Activated T-helper 1 cell treated with anti-CD3 and anti-CD28 coated beads, Interleukin-2, amount 50 U/mL, for 16 hours (primary cell): ENCODE measurements at places on chromosomes 7 and 10.
A peak's percentile ranks its signal among the peaks of the same experiment; 100 is the strongest.

DNA sequence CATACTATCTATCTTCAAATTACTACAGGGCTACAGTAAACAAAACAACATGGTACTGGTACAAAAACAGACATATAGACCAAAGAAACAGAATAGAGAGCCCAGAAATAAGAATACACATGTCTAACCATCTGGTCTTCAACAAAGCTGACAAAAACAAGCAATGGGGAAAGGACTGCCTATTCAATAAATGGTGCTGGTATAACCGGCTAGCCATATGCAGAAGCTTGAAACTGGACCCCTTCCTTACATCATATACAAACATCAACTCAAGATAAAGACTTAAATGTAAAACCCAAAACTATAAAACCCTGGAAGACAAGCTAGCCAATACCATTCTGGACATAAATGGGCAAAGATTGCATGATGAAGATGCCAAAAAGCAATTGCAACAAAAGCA is 1143.7 kb downstream of the DNAJB9 start:
- no peak for DNase-seq

DNA sequence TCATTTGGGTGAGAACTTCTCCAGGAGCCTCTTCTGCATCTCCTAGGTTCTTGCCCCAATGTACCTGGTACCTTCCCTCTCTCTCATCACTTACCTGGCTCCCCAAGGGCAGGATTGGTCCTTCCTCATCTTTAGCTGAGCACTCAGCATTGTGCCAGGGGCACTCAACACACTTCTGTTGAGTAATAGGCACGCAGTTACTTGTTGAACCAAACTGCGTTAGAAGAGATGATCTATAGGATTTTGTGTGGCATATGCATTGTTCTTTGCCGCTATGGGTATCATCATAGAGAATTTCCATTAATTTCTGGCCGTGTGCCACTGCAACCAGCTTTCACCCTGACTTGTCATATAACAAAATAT is 16.4 kb downstream of the TBXAS1 start:
- DNase-seq = no peak

DNA sequence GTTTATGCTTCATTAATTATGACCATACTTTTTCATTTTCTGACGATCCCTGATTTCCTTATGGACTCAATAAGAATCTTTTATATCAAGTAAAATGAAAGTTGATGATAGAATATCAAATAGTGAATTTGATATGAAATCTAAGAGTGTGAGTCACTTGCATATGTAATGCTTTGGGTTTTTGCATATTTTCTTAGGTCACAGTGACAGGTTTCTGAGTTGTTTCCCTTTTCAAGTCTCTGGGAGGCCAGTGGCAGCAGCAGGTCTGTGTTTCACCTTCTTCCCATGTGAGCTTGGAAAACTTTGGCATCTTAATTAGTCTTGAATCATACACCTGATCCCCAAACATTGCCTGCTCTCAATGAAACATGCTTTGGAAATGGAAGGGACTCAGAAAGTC is 34.7 kb upstream of the GJD4 start:
- DNase-seq = no peak

GRCh38 chr10:104117839-104118323 is 4.1 kb upstream of the SFR1 start:
- DNase-seq = no peak

DNA sequence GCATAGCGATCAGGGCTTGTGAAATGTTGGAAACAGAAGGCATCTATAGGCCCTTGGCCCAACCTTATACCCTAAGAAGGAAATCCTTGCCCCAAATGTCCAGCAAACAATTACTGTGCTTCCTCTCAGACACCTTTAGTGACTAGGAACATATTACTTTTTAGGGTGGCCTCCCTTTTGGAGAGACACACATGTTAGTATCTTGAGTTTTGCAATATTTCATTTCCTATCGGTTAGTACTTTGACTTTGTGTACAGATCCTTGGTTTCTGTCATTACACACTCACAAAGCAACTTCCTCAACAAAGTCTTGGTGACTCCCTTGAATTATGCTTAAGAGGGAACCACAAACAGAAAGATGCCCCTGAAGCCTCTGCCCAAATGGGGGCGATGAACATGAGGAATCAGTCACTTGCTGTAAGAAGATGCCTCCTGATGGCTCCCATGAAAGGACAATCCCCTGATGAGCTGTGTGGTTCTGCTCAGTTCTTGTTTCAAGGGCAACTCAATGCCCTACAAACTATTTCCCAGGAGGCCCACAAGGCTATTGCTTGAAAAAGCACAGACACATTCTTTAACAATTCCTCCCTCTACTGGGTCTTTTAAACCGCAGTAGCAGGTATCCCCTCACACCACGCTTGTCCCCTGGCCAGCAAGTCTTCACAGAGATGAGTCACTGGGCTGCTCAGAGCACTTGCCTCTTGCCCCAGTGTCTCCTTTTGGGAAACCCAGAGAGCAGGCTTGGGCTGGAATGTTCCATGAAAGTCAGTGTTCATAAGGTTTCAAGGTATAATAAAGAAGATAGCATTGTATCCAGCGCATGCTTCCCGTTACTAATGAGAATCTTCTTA is 196.2 kb downstream of the FANK1 start:
- no peak for DNase-seq

- no peak for DNase-seq
Observed at GRCh38 chr7:78620920-78621319, 822.3 kb downstream of the PHTF2 start.

- DNase-seq = no peak
Observed at GRCh38 chr7:29825775-29826529, 19.6 kb downstream of the WIPF3 start.

- no peak for DNase-seq
Observed at GRCh38 chr7:153193144-153193595, 433.6 kb downstream of the ACTR3B start.

DNA sequence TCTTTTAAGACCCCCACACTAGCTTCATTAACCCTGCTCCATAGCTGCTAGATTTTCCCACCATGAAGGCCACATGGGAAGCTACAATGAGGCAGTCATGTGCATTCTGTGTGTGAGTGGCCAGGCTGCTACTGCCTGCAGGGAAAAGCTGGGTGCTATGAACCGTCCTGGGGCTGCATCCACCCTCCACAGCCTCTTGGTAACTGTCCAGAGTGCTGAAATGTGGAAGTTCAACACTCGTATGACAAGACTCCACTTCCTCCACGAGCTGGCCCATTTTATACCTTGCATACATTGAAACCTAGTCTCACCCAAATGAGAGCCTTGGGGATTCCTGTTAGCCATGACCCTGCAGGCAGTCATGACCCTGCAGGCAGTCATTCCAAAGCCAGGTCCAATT is 59.4 kb downstream of the CUZD1 start:
- no peak for DNase-seq

DNA sequence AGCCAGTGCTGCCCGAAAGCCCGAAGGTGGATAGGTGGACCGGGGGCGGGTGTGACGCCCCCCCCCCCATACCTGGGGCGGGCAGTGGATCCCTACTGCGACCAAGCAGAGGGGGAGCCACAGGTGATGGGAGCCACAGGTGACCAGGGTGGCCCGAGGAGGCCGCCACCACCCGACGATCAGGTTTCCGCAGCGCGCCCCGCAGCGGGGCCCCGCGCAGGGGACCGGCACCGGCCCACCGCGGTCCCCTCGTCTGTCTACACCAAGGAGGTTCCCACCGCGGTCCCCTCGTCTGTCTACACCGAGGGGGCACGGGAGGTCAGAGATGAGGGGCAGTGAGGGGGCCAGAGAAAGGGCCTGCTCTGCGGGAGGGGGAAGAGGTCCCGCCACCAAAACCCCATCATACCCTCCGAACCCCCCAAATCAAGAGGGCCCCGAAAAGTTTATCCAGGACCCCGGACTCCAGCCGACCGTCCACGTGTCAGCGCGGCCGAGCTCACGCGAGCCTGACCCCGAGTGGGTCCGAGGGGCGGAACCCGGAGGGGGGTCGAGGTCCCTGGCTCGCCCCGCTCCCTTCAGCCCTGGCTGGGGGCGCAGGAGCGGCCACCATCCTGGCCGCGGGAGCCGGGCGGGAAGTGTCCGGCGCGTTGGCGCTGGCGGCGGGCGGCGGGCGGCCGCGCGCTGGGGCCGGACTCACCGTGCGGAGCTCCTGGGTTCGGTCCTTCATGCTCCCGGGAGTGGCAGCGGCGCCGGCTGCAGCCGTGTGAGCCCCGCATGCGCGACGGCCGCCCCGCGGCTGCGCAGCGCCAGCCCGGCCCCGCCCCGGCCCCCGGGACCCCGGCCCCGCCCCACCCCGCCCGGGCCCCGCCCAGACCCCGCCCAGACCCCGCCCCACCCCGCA is at the start of gene STX1A:
STX1A (minus strand) TSS at position 765 of the 901 bp plus-strand sequence; CDS start at position 727, 38 bp downstream.
- DNase-seq = peak; percentile 66

- no peak for DNase-seq
Observed at GRCh38 chr7:20194343-20194995, 22.7 kb downstream of the MACC1 start.

GRCh38 chr10:60629332-60629731 is 148.9 kb upstream of the CDK1 start:
- no peak for DNase-seq

- DNase-seq = no peak
Observed at GRCh38 chr10:59362144-59362958, at the start of gene FAM13C. Gene FAM13C (minus strand): TSS chr10:59362549. CDS start chr10:59362460, 89 bp downstream.

DNA sequence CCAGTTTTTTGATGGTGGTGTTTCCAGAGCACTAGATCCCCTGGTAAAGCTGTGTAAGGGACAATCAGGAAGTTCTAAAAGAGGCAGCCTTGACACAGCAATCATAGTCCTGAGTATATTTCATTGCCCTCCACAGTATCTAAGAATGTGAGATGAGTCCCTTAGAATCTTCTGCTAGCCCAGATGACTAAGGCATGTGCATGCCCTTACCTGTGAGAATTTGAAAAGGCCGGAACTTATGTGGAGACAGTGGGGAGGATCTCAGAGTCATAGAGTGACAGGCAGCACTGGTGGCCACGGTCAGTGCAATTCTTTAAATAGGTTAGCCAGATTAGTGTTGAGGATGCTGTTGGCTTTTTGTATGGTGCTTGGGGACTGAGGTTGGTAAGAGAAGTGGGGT is 361.4 kb upstream of the VSTM2A start:
- no peak for DNase-seq

DNA sequence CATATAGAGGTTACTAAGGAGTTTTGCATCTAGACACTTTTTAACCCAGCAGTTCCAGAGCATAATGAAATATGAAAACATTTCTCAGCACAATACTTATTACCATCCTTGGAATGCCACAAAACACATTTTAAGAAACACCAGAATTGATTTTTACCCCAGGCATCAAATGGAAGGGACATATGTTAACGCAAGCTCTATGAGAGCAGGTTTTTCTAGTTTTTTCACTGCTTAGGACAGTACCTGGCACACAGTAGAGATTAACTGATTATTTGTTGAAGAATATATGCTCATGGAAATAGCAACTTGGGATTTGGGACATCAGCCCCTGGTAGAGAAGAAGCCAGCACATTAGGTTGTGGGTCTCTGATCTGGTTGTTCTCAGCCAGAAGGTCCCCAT is 67.0 kb upstream of the ARID5B start:
- DNase-seq = no peak

DNA sequence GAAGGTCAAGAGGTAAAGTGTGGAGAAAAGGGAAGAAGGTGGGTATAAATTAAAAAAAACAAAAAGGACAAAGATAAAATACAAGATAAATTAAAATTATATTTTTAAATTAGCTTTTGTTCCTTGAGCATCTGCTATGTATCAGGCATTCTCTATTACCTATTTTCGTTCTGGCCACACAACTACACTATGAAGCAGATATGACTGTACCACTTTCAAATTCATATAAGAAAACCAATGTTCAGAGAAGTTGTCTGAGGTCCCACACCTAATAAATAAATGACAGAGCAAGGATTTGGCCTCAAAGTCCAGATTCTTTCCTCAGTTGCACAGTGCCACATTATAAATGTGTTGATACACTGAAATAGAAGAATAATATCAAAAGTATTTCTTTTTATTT is 103.8 kb upstream of the PCDH15 start:
- no peak for DNase-seq

- no peak for DNase-seq
Observed at GRCh38 chr7:1539882-1540775, 9.6 kb downstream of the MAFK start.

DNA sequence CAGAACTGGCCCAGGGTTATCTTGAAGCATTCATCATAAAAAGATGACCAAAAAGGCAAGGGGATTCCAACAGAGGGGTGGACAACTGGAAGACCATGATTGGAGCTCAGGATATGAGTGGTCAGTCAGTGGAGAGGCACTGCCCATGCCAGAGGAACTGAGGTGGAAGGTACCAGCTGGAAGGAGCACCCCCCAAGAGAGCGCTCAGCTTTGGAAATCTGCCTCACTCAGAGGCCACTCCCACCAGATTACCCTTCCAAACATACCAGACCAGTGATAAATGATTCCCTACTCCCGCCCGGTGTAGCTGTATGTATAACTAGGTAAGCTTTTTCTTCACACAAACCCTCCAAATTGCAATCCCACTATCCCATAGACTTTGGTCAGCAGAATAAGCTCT is 257.0 kb upstream of the SLC26A5 start:
- DNase-seq = no peak

GRCh38 chr10:120749856-120750566 is 101.2 kb upstream of the WDR11 start:
- DNase-seq = no peak

- no peak for DNase-seq
Observed at GRCh38 chr10:2252096-2252495, 514.8 kb upstream of the ADARB2 start.

- DNase-seq = no peak
Observed at GRCh38 chr7:75050501-75050900, 23.1 kb downstream of the RCC1L start.

DNA sequence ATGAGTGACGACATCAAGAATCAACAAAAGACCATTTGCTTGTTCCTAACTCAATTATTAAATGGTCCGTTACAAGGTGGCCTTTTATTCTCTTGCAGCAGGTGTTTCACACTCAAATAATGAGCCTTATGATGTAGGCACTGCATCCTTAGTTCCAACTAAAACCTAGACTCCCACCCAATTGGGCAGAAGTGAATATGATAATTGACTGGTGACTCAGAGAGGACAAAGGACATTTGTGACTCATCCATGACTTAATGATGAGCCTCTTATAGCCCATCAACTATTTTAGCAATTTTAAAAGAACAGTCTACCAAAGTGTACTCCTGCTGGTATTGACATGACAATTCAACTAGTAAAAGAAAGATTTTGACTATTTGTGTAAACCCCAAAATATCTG is 1027.8 kb upstream of the PHF14 start:
- no peak for DNase-seq

DNA sequence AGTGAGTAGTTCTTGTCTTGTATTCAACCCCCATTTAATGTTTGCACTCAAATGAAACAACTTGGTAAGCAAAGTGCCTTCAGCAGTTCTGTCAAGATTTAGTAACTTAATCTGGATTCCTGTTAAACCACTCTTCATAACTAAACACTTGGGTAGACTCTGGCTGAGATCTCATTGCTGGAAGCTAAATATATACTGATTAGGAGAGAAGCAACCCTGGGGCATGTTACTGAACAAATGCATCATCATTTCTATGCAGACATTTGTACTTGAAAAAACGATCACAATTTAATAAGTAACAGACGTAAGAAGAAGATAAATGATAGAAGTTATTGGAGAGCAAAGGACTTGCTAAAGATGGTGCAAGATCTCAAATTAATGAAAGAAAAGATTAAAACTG is 308.4 kb upstream of the POM121L12 start:
- no peak for DNase-seq
